ENCODE measurements at places on chromosomes 1 and 21.

GRCh38 chr1:215376544-215377264 is 190.4 kb upstream of the KCTD3 start:
- no peak for DNase-seq

DNA sequence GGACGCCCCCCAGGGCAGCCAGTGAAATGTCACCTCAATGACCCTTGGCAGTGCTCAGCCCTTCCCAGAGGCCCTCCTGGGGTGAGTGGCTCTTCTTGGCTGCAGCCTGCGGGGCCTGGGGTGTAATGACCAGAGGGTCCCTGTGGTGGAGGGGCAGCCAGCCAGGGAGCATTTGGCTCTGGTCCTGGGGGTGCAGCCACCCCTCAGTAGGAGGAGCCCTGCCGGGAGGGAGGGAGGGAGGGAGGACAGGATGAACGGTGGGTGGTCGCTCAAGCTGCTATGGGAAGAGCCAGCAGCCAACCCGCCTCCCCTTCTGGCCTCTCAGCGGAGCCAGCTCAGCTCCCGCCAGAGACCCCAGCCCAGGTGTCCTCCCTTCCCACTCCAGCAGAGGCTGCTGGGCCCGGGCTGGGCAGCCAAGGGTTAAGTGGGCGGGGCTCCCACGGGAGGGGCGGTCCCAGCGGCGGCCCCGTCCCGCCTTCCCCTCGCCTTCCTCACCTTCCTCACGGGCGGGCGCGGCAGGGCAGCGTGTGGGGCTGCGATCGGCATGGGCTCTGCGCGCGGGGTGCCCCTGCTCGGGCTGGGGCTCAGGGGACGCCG is 9.0 kb upstream of the PLCH2 start:
- peak; percentile 49 for DNase-seq

- no peak for DNase-seq
Observed at GRCh38 chr1:48205522-48205921, 17.0 kb upstream of the SLC5A9 start.

DNA sequence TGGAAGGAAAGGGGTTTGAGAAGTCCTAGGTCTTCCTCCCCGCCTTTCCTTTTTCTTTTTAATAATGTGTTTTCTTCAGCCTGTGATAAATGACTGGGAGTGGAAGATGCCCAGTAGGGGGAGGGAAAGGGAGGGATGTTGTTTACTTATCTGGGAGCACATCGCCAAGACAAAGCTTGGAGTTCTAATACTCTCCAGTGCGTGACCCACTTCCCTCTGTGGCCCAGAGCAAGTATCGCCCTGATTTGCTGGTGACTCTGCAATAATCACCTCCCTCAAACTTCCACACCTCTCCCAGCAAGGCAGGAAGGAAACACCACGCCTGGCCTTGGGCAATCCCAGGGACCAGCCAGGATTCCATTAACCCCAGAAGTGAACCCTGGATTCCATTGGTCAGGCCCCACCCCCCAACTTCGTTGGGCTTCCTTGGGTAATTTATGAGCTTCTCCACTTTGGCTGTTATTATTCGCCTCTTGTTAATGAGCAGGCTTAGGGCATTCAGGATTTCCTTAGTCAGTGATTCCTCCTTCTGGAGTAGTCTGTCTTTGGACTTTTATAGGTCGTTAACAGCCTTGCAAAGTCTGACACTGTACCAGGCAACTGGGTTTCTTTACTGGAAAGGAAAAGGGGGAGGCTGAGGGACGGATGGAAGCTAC is 24.3 kb upstream of the GRHL3 start:
- DNase-seq: no peak

DNA sequence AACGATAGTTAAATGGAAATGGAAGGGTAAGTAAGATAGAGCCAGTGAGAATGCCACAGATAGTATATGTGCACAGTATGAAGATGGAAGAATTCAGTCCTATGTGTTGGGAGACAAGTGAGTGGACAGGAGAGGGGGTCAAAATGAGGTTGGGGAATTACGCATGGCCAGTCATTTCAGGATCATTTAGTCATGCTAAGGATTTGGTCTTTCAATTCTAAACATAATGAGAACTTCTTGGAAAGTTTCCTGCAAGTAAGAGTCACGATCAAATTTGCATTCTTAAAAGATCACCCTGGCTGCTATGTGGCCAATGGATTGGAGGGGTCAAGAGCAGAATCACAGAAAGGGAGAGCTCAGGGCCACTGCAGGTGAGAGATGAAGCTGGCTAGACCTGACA is 64.0 kb upstream of the KCNK2 start:
- no peak for DNase-seq

GRCh38 chr1:3168678-3169077 is 99.7 kb downstream of the PRDM16 start:
- DNase-seq: no peak

- DNase-seq: no peak
Observed at GRCh38 chr1:174007851-174008250, 14.3 kb downstream of the RC3H1 start.

- DNase-seq: no peak
Observed at GRCh38 chr1:17108786-17109185, 10.5 kb downstream of the PADI2 start.

DNA sequence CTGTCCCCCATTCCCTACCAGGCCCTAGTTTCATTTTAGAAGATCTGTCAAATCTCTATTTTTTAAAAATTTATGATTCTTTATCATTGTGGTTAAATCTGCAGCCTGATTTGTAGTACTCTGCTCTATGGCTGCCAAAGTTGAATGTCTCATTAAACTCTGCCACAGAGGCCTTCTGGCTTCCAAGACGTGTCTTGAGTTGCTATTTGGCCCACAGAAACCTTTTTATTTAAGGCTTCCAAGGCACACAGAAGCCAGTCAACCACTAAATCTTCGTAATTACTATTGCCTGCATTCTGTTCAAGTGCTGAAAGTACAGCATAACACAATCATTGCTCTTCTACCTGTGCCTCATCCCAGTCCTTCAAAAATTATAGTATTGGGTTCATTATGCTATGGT is 971.0 kb downstream of the NCAM2 start:
- no peak for DNase-seq

- no peak for DNase-seq
Observed at GRCh38 chr1:240033406-240033805, 58.3 kb upstream of the FMN2 start.

DNA sequence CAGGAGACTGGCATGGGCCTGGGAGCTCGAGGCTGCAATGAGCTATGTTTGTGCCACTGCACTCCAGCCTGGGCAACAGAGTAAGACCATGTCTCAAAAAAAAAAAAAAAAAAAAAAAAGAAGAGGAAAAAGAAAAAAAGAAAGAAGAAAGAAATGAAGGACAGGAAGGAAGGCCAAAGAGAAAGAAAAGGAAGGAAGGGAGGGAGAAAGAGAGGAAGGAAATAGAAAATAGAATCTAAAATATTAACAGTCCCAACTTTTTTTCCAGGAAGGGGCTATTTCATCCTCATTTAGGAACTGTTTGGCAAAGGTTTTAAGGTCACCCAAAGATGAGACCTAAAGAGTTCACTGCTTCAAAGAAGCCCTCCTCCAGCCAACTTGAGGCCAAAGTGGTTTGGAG is 2.5 kb downstream of the MUL1 start:
- no peak for DNase-seq

- peak; percentile 5 for DNase-seq
Observed at GRCh38 chr1:106746448-106747085, 309.9 kb upstream of the PRMT6 start.

DNA sequence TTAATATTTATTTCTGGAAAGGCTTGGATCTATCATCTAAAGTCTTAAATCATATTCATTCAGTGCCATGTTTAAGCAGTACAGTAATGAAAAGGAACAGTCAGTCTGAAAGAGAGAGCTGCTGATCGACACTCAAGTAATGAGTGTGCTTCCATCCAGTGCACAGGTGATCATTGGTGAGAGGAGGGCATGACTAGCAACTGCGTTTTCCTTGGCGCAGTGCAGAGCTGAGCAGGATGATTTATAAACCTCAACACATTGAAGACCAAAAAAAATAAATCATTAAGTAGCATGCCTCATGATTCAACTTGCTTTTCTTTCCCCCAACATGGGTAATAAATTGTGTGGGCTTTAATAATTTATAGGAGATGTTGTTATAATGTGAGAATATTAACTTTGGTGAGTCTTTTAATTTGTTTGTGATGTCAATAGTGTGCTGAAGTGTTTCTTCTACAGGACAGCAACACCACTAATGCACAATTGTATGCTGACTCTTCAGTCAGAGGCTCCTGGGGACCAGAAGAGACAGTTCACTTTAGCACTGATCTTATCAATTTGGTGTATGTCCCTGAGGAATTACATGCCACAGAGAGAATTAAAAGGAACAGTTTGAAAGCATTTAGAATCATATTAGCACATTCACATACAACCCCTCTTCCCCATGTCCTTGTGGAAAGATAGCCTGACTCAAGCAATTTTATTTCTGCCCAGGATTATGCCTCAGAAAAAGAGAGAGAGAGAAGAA is 199.7 kb upstream of the ADGRL2 start:
- no peak for DNase-seq

GRCh38 chr1:113027007-113027406 is 46.0 kb upstream of the LRIG2 start:
- no peak for DNase-seq

All from NAMALWA (cell line).